Left lung (tissue), 14 donors: ENCODE measurements at places on chromosomes 3 and 15. TPM values are rescaled to one million over a fixed set of nuclear protein-coding genes. Genes with fewer than 3 reads are reported as not detected.

- DNase-seq, result no peak
- no peak overlapping the region for H3K27ac ChIP-seq
- no peak overlapping the region for H3K4me3 ChIP-seq
- peaks cover 11% of the 10 kb centered on the region for H3K27me3 ChIP-seq
- H3K4me1 ChIP-seq, result no peaks in the 10 kb centered on the region
- H3K36me3 ChIP-seq, result no peaks in the 10 kb centered on the region
These were observed 16.6 kb downstream of the LINGO1 start for GRCh38 chr15:77616072-77616471.

- no peaks in the 10 kb centered on the region for H3K36me3 ChIP-seq
These were observed 491.6 kb upstream of the NECTIN3 start for GRCh38 chr3:110579840-110580550.

GRCh38 chr3:57048728-57049127 lies 11.7 kb upstream of the SPATA12 start:
- H3K27ac ChIP-seq, result no peak overlapping the region
- no peaks in the 10 kb centered on the region for H3K36me3 ChIP-seq
- H3K27me3 ChIP-seq, result no peaks in the 10 kb centered on the region
- no peak for DNase-seq
- peaks cover 6% of the 10 kb centered on the region for H3K4me1 ChIP-seq

- H3K4me1 ChIP-seq, result peaks cover 6% of the 10 kb centered on the region
- no peak for DNase-seq
- no peak overlapping the region for H3K4me3 ChIP-seq
- H3K27ac ChIP-seq, result no peak overlapping the region
These were observed 5.6 kb upstream of the MFGE8 start for GRCh38 chr15:88918738-88919137.

Gene SLC2A2
- polyA plus RNA-seq, result not detected

- H3K27ac ChIP-seq, result no peak overlapping the region
- DNase-seq, result no peak
- H3K4me1 ChIP-seq, result no peaks in the 10 kb centered on the region
- H3K4me3 ChIP-seq, result no peak overlapping the region
- no peaks in the 10 kb centered on the region for H3K27me3 ChIP-seq
- no peaks in the 10 kb centered on the region for H3K36me3 ChIP-seq
These were observed 81.4 kb upstream of the HES1 start for GRCh38 chr3:194054540-194054939.

- no peak overlapping the region for H3K4me3 ChIP-seq
- no peaks in the 10 kb centered on the region for H3K4me1 ChIP-seq
- no peaks in the 10 kb centered on the region for H3K27me3 ChIP-seq
- no peak for DNase-seq
- no peak overlapping the region for H3K27ac ChIP-seq
These were observed 46.7 kb downstream of the ALCAM start for GRCh38 chr3:105413343-105413887.

Gene IL12A
- 2.7 TPM for polyA plus RNA-seq

- H3K27ac ChIP-seq, result no peak overlapping the region
- H3K36me3 ChIP-seq, result no peaks in the 10 kb centered on the region
- H3K4me3 ChIP-seq, result no peak overlapping the region
These were observed 25.1 kb upstream of the MTMR10 start for GRCh38 chr15:31016446-31016915.

DNA sequence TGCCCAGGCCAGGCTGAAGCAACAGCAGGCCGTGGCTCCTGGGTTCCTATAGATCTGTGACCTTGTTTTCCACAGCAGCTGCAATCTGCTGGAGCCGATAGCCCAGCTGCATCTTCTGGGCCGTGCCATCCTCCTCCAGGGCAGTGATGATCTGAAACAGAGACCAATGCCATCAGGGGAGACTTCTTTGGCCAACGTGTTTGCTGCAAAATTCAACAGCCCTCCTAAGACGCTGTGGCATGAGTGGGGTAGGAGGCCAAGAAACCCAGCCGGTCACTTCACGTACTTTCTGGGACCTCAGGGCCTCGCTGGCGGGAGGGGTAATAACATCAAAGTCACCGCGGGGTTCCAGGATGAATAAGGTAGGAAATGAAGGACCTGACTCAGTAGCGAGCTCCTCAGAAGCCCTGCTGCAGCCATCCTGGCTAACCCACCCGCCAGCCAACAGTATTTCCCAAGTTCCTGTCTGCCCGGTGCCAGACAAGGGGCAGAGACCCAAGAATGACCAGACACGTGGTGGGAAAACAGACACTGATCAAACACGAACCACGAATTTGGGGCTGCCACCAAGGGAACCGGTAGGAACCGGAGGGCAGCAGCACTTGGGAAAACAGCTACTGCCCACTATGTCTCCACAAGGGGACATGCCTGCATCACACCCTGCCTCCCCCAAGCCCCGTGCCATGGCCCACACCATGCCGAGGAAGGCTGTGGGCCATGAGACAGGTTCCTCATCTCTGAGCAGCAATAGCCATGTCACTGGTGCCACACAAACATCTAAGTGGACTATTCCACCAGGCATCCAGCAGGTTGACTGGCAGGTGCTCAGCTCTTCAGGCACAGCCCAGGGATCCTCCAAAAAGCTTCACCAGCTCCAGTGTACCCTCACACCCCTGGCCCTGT lies 25.2 kb downstream of the PLXNB1 start:
- H3K4me3 ChIP-seq, result no peak overlapping the region
- H3K36me3 ChIP-seq, result peaks cover 60% of the 10 kb centered on the region
- no peak for DNase-seq
- no peak overlapping the region for H3K27ac ChIP-seq
- H3K27me3 ChIP-seq, result no peaks in the 10 kb centered on the region

Gene SPTSSB
- 9.1 TPM for polyA plus RNA-seq
